Activated CD4-positive, alpha-beta T cell treated with anti-CD3 and anti-CD28 coated beads for 1 hour (primary cell): ENCODE measurements at places on chromosomes 6 and 20.

GRCh38 chr6:113047148-113047547, 700.0 kb downstream of the RFPL4B start:
- no peak for DNase-seq

GRCh38 chr6:87393026-87393622, 14.6 kb upstream of the CFAP206 start:
- DNase-seq: no peak

- no peak for DNase-seq
Observed at GRCh38 chr6:149969635-149970034, 5.9 kb downstream of the ULBP1 start.

DNA sequence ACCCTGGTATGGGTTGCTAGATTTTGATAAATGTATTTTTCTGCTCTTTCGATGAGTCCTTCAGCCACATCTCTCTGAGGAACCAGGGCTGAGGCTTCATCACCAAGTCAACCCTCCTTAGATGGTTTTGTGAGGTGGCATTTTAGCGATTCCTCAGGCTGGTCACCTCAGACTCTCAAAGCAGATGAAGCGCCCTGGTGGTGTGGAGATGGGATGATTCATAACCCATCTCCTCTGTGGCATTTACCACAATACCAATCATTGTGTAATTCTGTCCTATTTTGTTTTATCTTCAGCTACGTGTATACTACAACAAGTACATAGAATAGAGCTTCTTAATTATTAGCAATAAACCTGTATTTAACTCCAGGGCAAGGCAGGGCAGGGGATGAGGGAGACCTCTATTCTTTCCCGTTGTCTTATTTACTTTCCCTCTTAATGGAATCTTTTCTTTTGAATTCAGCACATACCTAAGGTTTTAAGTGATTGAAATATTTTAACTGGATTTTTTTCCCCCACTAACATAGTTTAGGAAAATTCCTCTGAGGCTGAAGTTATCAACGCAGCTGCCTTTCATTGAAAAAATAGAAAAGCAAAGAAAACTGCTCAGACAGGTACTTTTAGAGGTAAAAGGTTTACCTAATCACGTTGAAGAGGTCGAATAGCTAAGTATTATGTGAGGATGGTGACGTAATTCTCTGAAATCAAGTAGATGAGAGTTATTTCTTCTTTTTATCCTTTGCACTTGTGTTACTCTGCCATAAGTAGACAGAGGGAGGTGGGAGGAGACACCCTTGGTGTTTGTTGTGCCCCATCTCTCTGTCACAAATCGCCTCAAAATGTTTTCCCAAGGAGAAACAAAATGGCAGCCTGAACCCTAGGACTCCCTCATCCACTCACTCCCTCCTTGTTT, 57.4 kb upstream of the EDN3 start:
- no peak for DNase-seq

DNA sequence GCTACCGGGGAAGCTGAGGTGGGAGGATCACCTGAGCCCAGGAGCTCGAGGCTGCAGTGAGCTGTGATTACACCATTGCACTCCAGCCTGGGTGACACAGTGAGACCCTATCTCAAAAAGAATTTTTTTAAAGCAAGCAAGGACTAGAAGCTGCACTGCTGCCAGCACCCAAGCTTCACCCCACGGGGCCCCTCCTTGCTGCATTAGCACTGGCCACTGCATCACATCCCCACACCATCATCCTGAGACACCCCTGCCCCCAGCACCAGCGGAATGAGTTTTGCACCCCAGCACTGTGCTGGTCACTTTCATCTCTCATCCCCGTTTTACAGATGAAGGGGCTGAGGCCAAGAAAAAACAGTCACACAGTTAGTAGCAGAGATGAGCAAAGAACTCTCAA, 30.9 kb downstream of the TBC1D7 start:
- no peak for DNase-seq

GRCh38 chr6:1402868-1403267, 13.5 kb downstream of the FOXF2 start:
- DNase-seq: no peak

DNA sequence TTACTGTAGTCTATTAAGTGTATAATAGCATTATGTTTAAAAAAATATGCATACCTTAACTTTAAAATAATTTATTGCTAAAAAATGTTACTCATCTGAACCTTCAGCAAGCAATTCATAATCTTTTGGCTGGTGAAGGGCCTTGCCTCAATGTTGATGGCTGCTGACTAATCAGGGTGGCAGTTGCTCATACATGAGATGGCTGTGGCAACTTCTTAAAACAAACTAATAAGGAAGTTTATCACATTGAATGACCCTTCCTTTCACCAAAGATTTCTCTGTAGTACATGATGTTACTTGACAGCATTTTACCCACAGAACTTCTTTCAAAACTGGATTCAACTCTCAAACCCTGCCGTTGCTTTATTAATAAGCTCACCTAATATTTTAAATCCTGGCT, 84.0 kb downstream of the TASP1 start:
- no peak for DNase-seq

GRCh38 chr6:150220634-150221551, 78.0 kb downstream of the PPP1R14C start:
- no peak for DNase-seq

DNA sequence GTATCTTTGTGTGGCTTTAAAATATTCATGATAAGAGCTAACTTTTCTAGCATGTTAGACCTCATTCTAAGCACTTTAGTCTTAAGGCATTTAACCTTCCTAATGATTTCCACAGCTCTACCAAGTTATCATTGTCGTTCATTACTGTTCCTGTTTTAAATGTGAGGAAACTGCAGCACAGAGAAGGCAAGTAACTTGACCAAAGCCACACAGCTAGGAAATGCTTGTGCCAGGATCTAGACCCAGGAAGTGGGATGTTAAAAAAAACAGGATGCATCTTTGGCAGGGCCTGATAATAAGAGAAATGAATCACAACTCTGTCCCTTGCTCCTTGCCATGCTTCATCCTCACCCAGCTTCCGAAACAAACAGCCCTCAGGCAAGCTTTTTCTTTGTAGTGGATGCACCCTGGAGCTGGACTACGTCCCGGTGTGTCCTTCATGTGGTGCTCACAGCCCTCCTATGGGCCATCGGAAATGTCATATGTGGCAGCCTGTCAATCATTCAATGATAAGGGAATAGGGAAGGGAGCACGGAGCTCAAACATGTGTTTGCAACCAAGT, 196.9 kb upstream of the RREB1 start:
- DNase-seq: no peak

GRCh38 chr6:136012198-136012887, 160.8 kb downstream of the PDE7B start:
- DNase-seq: no peak

DNA sequence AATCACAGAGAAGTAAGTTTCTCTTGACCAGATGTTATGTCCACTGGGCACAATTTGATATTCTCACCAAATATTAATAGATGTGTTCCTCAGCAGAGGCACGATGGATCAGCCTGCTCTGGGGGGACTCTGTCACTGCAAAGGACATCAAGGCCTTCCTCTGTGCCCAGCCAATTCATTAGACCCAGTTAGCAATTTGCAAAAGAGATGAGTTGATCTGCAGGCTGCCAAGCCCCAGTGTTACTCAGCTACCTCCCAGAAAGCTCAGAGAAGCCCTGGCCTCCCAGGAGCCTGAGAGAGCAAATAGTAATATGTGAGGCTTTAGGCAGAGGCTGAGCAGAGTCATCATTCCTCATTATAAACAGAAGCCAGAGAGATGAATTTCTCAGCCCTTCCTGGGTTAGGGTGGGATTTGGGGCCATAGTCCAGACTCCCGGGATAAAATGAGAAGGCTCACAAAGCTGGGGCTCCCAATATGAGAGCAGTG, 54.2 kb downstream of the ZNF831 start:
- DNase-seq: no peak

DNA sequence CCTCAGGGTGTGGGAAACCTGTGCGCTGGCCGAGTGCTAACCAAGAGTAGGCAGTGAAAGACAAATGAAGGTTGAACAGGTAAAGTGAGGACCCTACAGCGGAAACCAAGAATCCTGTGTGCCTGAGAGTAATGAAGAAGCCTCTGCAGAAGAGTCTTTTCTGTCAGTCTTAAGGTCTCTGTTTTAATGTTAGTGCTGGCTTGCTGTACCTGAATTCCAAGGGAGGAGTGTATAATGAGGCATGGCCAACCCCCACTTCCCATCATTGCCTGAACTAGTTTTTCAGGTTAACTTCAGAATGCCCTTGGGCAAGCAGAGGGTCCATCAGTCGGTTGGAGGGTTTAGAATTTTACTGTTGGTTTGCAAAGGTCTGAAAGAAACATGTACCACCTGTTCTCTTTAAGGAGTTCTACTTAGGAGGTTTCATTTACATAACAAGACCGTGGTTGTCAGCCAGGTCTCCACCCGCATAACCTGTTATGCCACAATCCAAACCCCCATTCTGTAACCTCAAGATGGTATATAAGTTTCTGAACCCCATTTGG, 589 bp upstream of the PDCD2 start:
- DNase-seq: no peak

GRCh38 chr6:44474190-44474631, 86.7 kb downstream of the CDC5L start:
- DNase-seq: no peak

DNA sequence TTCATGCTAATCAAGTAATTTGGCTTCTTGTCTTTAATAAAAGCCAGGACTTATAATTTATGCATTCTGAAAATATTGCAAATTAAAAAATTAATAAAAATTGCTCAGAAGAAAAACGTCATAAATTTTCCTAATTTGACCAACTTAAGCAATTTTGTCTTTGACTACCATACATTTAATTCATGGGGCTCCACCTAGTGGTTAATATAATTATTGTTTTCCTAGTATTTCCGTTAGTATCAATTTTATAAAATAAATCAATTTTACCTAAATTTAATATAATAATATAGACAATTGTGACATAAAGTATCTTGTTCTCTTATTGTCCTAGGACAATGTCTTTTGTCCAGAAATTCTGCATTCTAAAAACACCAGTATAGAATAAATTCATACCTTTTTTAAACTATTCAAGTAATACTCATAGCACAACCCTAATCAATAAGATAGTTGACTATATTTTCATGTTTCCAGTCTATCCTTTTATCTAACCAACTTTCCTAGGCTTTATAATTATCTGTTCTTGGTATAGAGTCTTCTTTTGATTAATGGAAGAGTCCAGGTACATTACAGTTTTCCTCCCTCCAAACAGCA, 319.9 kb downstream of the TRDN start:
- no peak for DNase-seq

- DNase-seq: no peak
Observed at GRCh38 chr6:11094941-11095340, 1.3 kb downstream of the SMIM13 start.

DNA sequence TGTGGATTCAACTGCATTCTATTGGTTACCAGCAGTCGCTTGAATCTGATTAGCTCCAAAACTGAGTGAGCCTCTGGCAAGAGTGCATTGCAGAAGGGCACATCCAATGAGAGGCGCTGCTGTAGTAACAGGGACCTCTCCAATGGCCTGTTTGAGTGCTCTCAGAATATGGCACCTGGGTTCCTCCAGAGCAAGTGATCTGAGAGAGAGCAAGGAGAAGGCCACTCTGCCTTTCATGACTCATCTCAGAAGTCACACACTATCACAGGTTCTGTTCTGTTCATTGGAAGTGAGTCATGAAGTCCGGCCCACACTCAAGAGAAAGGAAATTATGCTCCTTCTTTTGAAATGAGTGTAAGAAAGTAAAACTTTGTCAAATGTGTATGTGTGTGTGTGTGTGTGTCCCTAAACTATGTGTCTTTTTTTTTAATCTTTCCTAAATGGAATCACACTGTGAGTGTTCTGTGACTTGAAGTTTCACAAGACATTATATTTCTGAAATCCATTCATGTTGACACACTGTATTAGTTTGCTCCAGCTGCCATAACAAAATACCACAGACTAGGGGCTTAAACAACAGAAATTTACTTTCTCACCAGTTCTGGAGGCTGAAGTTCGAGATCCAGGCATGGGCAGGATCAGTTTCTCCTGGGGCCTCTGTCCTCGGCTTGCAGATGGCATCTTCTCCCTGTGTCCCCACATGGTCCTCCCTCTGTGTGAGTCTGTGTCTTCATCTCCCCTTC, 138.3 kb upstream of the CDYL start:
- no peak for DNase-seq

GRCh38 chr6:117206522-117206921, 58.8 kb upstream of the VGLL2 start:
- no peak for DNase-seq

DNA sequence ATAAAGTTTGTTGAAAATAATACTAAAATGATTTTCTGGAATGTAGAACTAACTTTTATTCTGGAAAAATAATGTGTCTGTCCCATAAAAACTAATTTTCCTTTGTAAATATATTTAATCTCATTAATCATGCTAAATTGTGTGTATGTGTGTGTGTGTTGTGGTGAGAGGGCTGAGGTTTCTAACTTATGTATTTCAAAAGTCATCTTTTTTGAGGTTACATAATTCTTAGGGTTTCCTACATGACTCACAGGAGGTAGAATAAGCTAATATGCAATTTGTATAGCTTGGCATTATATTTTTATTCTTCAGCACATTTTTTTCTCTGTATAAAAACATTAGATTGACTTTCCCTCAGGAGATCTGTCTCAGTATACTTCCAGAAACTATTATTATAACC, 64.1 kb upstream of the CLVS2 start:
- DNase-seq: no peak
